ENCODE measurements at places on chromosomes 1 and 21.
A peak's percentile ranks its signal among the peaks of the same experiment; 100 is the strongest.

GRCh38 chr1:183075861-183076260, 52.6 kb downstream of the LAMC1 start:
- DNase-seq = peak; percentile 29

DNA sequence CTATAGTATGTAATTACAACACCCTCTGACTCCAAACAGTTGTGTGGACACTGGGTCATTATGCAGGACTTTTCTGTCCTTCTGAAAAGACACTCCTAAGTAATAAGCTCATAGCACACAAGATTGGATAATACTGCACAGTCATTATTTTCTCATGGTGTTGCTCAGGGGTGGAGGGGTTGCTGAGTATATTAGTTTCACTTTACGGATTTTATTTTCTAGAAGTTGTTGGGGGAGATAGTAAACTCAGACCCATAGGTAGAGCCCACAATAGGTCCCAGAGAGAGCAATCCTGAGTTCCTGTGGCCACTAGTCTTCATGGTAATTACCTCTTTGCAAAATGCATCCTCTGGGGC, 53.4 kb downstream of the DUSP10 start:
- no peak for DNase-seq

GRCh38 chr1:165895451-165895871, 68.0 kb downstream of the UCK2 start:
- DNase-seq = peak; percentile 71

DNA sequence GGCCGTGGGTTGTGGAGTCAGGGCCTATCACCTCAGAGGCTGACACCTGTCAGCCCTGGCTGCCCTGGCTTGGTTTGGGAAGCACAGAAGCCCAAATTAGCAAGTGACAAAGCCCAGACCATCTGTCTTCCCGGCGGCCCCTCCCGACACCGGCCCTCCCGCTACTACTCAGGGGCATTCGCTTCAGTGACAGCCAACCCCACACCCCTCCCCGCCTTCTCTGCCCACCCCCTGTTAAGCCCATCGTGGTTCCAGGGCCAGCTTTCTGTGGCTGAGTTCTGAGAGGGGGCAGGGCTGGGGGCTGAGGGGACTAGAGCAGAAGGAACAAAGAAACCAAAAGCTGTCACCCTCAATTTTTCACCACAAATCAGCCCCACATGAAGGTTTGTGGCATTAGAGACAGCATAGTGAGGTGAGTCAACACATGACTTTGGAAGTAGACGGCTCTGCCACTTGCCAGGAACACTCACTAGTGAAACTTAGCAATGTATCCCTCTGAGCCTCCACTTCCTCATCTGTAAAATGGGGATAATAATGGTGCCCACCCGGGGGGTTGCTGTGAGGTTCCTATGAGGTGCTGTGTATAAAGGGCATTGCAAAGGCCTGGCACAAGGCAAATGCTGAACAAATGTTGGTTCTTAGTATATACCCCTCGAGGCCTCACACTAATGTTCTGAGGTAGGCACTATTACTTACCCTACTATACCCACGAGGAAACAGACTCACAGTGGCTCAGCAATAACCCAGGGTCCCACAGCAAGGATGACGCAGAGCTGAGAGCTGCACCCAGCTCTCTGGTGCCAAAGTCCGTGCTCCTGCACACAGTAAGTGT, 5.2 kb upstream of the TNNI1 start:
- DNase-seq = no peak

GRCh38 chr1:45304311-45305081, 22.2 kb upstream of the HPDL start:
- DNase-seq = peak; percentile 47

DNA sequence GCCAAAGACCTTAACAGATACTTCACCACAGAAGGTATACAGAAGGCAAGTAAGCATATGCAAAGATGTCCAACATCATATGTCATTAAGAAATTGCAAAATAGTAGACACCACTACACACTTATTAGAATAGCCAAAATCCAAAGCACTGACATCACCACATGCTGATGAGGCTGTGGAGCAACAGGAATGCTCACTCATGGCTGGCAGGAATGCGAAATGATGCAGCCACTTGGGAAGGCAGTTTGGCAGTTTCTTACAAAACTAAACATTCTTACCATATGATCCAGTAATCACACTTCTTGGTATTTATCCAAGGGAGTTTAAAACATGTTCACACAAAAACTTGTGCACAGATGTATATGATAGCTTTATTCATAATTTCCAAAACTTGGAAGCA, 261.2 kb upstream of the AJAP1 start:
- DNase-seq = peak; percentile 5

- no peak for DNase-seq
Observed at GRCh38 chr21:31283025-31283424, 61.0 kb downstream of the TIAM1 start.

GRCh38 chr1:7539769-7540175, 231.3 kb upstream of the VAMP3 start:
- peak; percentile 43 for DNase-seq

- DNase-seq = no peak
Observed at GRCh38 chr21:14918527-14918926, 146.3 kb downstream of the NRIP1 start.

GRCh38 chr1:54421101-54421504, 14.9 kb upstream of the SSBP3 start:
- no peak for DNase-seq

DNA sequence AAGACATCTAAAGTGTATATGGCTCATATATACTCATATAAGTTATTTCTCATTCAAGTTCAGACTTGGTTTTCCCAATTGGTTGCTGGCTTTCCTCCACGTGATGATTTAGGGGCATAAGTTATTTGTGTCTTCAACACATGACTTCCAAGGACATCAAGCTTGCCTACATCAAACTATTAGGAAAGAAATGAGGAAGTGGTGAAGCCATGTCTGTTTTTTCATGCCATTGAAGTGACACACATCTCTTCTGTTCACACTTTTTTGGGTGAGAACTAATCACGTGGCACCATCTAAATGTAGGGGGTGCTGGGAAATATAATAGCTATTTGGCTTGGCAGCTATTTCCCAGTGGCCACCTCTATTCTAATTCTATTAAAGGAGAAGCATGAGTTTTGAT, 282.1 kb downstream of the OMA1 start:
- DNase-seq = no peak

DNA sequence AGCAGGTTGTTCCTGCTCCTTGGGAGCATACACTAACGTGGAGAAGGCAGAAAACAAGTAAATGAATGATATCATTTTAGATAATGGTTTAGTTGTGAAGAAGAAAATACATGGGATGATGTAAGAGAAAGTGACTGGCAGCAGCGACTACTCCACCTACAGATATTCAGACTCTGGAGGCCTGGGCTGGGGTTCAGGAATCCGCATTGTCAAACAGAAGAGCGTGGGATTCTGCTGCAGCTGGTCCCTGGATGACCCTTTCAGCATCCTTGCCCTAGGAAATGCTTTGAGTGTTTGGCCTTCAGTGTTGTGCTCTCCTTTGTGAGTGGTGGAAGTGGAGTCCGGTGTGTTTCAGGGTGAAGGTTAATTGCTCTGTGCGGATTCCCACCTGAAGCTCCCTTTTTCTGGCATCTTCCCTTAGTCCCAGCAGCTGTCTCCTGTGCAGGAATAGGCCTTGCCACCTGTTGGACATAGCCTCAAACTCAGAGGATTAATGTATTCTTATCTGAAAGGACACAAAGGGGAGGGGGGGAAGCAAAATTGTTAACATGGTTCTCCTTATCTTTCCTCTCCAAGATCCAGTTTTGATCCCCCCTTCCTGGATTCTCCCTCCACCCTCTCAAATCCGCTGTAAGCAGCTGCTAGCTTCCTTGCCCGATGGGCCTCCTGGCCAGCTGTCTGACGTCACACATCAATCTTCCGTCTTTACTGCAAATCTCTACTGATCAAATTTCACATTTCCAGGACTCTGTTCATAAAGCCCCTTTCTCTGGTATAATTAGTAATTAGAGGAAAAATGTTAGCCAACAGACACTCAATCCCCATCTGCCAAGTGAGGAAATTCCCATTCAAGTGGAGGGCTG, 68.3 kb upstream of the SPAG17 start:
- no peak for DNase-seq

DNA sequence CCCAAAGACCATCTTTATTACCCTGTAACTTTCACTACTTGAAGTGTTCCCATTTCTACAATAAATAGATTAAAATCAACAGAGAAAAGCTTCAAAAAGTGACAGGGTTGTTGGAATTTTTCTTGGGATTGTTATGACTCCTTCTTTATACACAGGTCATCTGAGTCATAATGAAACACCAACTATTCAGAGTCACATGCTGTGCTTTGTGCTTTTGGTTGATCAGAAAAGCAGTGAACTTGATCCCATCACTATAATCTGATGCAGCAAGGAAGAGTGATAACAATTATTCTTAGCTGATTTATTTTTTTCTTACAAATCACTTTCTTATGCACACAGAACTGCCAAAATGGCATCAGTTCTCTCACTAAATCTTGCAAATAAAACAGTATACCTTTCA, 422.9 kb downstream of the PTBP2 start:
- peak; percentile 81 for DNase-seq

DNA sequence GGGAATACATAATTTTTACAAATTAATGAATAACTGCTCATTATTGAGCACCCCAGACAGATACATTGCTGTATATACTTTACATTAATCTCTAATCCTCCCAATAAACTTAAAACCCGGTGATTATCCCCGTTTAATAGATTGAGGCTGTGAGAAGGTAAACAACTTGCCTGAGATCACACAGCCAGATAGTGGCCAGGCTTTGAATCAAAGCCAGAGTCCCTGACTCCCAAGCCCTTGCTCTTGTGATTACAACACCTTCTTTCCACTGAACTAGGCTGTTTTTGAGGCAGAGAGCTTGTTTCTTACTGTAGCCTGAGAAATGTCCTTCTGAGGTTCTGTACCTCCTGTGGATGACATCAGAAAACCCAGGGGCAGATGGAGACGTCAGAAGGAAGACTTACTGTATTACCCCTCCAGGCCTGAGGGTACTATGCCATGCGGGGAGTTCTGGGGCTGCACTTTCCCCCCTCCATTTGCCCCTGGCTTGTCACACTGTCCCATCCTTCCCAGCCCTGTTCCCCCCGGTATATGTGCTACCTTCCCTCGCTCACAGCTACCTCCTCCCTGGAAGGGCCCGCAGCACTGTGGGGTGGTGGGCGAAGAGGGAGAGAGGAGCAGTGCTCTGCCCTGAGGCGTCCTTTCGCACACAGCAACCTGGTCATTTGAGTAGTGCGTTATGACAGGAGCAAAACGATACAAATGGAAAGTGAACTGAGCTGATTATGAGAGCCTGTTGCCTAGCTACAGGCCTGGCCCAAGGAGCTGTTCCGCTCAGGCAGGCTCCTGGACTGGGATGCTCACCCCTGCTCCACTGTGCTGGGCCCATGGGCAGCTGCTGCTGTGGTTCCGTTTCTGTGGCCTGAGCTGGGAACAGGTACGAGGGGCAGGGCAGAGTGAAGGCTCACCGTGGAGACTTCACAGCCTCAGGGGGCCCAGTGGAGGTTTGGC, 4.6 kb downstream of the KCNC4 start:
- peak; percentile 63 for DNase-seq

DNA sequence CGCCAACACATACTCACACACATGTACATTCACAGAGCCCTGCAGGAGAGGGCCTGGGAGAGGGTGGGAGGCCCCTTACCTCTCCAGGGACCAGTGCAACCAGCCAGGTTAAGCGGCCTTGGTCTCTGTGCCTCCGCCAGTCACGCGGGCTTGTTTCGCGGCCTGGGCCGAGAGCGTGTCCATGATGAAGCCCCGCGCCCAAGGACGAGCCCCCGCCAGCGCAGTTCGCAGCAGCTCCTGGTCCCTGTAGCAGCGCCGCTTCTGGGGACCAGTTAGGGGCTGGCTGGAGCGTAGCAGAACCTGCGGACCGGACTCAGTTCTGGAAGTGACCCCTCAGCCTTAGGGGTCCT, 7.3 kb upstream of the FAM167B start:
- DNase-seq = no peak

GRCh38 chr1:180370188-180370587, 132.2 kb downstream of the ACBD6 start:
- no peak for DNase-seq

DNA sequence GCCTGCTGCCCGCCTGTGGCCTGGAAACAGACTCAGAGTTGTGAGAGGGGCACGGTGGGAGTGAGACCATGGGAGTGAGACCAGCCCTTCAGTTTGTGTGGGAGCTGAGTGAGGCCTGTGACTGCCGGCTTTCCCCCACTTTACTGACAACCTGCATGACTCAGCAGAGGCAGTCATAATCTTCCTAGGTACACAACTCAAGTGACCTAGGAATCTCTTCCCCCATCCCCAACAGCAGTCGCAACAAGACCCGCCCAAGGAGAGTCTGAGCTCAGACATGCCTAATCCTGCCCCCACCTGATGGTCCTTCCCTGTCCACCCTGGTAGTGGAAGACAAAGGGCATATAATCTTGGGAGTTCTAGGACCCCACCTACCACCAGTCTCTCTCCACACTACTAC, 44.2 kb downstream of the KLHL20 start:
- DNase-seq = no peak

GRCh38 chr21:45542242-45542666, at the start of gene SLC19A1:
Gene SLC19A1, minus strand, starts transcription at chr21:45542440. Its CDS starts 4,481 bp downstream, at chr21:45537959.
- peak; percentile 54 for DNase-seq

DNA sequence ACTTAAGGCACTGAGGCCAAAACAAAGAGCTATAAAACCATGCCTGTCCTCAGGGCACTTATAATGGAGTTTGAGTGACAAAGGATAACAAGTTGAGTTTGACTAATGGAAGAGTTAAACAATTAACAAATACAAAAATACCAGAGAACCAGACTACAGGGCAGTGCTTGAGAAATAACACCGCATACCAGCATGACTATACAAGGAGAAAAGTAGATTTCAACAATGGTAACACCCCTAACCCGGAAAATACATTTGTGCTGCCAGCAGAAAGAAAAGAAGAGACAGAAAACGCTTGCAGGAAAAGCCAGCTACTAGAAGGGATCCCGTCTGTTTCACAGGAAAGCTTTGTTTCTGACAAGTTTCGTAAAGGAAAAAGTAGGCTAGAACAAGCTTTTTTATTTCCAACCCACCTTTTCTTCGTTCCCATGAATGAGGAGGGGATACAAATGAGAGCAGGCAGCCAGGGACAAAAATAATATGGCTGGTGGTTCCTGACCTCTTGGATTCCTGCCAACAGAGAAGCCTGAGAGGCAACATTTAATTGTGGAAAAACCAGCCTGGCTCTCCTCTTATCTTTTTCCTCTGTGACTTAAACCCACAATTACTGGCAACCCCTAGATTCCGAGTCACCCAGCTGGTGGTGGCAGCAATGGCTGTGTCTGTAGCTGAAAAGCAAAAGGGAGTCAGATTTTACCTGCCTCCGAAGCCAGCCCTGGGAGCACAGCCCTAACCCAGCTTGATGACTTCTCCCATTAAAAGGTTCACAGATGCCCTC, 56.5 kb downstream of the WLS start:
- DNase-seq = peak; percentile 69

GRCh38 chr1:29473161-29473855, 237.0 kb downstream of the PTPRU start:
- DNase-seq = no peak

All from iris pigment epithelial cell (primary cell).